NCI-H748 treated with DMSO at 0.1 percent for 48 hours (cell line): ENCODE measurements at places on chromosomes 1 and 21.

GRCh38 chr1:145690587-145691558 is 16.3 kb downstream of the PDZK1 start:
- no peak for DNase-seq

DNA sequence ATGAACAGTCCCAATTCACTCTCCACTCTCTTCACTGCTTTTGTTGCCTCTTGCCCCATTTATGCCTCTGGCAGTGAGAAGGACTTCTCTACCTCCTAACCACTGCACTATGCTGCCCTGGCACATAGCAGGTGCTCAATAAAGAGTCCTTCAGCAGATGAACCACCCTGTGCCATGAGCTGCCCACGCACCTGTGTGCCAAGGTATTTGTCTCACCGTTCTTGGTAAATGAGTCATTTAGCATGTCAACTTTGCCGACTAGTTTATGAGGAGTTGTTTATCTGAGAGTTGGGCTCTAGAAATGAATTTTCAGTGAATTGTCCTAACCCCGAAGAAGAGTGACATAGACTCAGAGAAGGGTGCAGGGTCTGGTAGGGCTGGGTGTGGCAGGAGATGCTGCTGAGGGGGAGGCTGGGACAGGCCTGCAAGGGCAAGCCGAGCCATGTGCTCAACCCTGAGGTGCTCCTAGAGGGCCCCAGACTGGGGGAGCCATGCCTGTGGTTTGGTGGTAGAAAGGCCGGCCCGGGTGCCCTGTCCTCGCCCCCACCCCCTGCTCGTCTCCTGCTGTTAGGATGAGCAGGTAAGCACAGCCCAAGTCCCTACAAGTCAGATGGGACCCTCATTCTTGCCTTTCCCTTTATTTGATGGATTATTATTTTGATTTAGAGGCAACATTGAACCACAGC is 654.5 kb downstream of the MATN1 start:
- no peak for DNase-seq

GRCh38 chr21:37071561-37072273 is 1.2 kb downstream of the PIGP start:
- peak; percentile 31 for DNase-seq

- DNase-seq = no peak
These were observed 4.0 kb upstream of the SLC35A3 start for GRCh38 chr1:99965646-99966375.

DNA sequence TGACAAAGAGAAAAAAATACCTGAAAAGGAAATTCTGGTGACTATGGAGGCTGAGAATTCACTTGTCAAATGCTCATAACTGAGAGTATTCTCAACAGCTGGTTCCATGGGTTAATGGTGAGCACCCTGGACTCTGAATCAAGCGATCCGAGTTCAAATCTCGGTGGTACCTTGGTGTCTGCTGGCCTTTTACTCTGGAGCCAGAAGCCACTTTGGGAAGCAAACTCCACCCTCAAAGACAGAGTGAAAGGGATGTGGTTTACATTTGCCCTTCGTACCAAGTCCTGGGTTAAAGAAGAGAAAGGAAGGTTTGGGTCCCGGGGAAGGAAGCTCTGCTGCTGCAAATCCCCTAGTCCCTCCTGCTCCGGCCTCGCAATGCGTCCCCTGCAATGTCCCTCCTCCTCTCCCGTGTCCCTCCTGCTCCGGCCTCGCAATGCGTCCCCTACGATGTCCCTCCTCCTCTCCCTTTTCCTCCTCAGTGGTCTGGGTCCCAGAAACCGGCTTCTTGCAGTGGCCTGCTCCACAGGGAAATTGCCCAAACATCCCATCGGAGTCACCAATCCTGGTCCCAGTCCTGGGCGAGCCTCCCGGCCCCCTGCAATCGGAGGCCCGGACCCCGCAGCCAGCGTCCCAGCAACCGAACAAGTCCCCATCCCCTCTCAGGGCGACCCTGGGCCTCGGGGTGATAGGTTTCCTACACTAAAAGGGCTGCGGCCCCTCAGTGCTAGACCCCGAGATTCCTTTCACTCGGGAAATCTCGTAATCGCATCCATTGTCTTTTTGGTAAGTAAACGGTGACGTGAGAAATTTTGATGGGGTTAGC is 129.4 kb downstream of the PPIAL4G start:
- DNase-seq = no peak

GRCh38 chr1:219365451-219365850 is 191.8 kb downstream of the LYPLAL1 start:
- DNase-seq = no peak

- DNase-seq = peak; percentile 35
These were observed 384.3 kb downstream of the LRRIQ3 start for GRCh38 chr1:73813716-73814115.
